AG10803 (cell line): ENCODE measurements at places on chromosomes 4 and X.

DNA sequence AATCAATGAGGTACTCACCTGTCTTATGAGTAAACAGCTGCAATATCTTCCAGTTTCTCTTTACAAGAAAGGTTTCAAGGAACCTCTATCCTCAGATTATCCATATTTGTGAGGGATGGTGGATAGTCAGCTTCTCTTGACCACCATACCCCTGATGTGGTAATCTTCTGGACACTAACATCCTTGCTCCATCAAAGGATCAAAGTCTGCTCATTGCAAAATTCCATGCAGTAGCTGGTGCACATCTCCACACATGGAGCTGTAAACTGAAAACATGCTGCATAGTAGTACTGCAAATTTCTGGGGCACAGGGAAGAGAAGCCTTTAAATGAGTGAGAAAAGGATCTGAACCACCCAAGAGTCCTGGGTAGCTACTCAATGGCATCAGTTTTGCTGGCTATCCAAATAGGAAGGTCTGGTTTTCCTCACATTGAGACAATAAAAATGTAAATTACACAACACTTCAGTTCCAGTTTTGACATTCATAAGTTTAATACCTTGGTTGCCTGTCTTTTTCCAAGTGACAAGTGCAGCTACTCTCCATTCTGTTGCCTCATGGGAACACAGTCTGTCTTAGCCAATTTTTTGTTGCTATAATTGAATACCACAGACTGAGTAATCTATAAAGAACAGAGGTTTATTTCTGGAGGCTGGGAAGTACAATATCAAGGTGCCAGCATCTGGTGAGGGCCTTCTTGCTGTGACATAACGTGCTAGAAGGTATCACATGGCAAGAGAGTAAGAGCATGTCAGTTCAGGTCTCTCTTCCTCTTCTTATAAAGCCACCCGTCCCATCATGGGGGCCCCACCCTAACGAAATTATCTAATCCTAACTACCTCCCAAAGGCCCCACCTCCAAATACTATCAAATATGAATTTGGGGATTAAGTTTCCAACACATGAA lies 34.4 kb upstream of the ARHGEF6 start:
- DNase-seq: peak; percentile 3

GRCh38 chrX:11420851-11421250 lies 127.6 kb downstream of the AMELX start:
- no peak for DNase-seq

DNA sequence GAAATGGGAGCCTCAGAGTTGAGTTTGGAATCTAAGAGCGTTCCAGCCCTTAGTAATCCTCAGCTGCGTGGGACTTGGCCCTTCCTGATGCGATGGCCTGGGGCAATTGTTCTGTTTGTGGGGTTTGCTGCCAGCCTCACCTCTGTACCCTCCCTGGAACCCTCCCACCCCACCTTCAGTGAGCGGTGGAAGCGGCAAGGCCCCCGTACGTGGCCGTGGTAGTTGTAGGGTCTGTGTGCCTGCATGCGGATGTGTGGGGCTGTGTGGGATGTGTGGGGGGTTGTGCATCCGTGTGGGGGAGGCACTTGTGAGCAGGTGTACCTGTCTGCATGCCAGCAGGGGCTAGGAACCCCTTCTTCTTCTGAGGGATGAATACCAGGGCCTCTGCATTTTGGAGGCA lies 65.4 kb upstream of the ADRA2C start:
- DNase-seq: no peak

GRCh38 chrX:981791-982626 lies 230.4 kb downstream of the CRLF2 start:
- no peak for DNase-seq

DNA sequence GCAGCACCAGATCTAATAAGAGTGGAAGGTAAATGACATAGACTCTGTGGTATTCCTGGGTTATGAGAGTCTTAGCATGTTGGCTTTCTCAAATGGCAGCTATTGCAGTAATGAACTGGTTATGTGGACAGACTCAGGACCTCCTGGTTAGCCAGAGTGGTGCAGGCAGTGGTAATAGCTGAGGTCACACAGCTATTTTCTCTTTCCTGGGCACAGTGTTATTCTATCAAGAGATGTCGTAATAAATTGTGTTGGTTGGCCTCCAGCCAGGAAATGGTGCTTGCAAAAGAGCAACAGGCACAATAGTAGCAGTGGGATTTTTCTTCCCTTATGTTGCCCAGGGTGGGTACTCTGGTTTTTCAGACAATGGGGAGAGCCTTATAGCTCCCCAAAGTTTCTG lies 279.2 kb upstream of the FGF16 start:
- DNase-seq: no peak

GRCh38 chrX:112901869-112902725 lies 61.5 kb upstream of the AMOT start:
- DNase-seq: no peak

DNA sequence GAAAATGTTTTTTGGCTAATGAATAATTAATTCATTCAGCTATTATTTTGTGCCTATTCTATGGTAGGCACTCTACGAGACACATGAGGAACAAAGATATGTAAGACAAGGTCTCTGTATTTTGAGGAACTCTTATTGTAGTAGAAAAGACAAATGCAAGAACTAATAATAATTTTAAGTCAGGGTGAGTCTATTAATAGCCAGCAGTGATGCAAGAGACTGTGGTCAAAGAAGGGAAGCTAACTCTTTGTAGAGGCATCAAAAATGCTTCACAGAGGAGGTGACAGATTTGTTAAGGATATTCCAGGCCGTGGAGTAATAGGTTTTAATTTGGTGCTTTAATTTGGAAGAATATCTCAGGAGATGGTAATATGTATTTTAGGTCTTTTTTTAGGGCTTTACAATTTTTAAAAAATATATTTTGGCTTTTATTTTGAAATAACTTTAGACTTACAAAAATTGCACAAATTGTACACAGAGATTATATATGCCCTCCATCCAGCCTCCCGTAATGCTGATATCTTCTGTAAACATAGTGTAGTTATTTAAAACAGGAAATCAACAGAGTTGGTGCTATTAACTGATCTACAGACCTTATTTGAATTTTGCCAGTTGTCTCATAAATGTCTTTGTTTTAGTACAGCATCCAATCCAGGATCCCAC lies 48.1 kb downstream of the DCLK2 start:
- peak; percentile 61 for DNase-seq

GRCh38 chr4:19152264-19152663 lies 1099.4 kb upstream of the SLIT2 start:
- DNase-seq: no peak

- DNase-seq: no peak
Measured at GRCh38 chr4:3684546-3684945, 81.6 kb upstream of the ADRA2C start.

GRCh38 chrX:69128588-69128987 lies 36.7 kb downstream of the PJA1 start:
- DNase-seq: peak; percentile 45
